ENCODE measurements at places on chromosomes 13 and 19.

- no peak for DNase-seq
Observed at GRCh38 chr13:91242652-91243051, 104.8 kb upstream of the MIR17HG start.

GRCh38 chr13:77065461-77066147, 38.6 kb upstream of the FBXL3 start:
- DNase-seq: no peak

DNA sequence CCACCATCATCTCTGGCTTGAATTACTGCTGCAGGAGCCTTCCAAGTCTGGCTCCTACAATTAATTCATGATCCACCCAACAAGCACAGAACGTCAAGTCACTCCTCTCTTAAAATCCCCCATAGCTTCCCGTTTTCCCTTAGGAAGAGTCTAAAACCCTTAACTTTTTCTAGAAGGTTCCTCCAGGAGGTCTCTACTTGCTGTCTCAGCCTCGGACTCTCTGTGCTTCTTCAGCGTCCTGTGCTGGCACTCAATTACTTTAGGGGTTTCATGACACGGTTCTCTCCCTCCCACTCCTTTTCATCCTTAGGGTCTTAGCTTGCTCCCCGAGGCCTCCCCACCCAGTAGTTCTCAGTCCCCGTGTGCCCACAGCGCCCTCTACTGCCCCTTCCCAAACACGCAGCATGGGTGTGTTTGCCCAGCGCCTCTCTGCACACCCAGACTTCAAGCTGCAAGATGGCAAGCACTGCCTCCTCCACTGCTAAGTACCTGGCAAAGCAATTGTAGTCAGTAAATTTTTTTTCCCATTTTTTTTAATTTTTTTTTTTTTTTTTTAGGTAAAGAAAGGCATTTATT, 25.8 kb upstream of the MAP3K10 start:
- DNase-seq: peak; percentile 21

DNA sequence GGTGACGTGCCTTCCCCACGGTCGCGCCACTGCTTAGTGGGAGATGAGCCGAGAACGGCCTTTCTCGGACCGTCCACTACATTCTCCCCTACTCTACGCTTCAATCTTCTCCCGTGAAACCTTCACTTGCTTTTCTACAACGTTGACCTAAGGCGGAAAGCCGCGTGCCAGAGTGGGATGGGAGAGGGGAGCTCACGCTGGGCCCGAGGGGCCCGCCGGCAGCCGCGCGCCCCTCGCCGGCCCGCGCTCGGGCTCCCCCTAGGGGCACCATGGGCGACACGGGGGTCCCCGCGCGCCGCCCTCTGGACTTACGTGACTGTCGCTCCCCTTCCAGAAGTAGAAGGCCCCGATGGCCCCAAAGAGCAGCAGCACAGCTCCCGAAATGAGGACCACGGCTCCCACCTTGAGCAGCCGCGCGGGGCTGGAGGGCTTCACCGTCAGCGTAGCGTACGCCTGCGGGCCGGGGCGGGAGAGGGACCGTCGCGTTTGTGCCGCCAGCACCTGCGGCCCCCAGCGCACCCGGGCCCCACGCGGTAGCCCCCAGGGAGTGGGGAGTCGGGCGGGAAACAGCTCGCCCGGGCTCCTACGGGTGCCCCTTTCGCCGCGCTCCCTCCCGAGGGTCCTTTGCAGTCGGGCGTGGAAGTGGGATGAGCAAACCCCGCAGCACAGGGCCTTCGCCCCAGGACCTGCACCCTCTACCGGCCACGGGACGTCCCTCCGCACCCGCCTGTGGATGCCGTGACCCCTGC, 727 bp downstream of the CNMD start:
- no peak for DNase-seq

- DNase-seq: no peak
Observed at GRCh38 chr19:32357720-32358119, 12.3 kb downstream of the ZNF507 start.
